OCI-M1 (cell line): ENCODE measurements at places on chromosomes 7 and 10.
A peak's percentile ranks its signal among the peaks of the same experiment; 100 is the strongest.

DNA sequence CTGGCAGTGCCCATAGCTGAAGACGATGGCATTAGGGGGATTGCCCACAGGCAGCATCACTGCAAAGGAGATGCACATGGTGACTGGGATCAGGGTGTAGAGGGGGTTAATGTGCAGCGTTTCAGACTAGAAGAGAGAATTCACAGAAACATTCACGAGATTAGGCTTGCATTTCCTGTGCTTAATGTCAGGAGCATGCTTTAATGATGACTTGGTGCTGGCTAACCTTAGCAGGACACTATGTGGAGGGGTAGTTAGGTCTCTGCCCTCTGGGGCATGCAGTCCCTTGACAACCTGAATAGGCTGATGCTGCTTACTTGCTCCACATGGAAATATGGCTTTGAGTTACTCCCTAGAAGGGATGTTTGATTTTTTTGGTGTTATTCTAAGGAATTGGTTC lies 21.8 kb downstream of the STMP1 start:
- DNase-seq, result no peak

- peak; percentile 90 for DNase-seq
Measured at GRCh38 chr7:92295391-92295790, 49.6 kb downstream of the ANKIB1 start.

DNA sequence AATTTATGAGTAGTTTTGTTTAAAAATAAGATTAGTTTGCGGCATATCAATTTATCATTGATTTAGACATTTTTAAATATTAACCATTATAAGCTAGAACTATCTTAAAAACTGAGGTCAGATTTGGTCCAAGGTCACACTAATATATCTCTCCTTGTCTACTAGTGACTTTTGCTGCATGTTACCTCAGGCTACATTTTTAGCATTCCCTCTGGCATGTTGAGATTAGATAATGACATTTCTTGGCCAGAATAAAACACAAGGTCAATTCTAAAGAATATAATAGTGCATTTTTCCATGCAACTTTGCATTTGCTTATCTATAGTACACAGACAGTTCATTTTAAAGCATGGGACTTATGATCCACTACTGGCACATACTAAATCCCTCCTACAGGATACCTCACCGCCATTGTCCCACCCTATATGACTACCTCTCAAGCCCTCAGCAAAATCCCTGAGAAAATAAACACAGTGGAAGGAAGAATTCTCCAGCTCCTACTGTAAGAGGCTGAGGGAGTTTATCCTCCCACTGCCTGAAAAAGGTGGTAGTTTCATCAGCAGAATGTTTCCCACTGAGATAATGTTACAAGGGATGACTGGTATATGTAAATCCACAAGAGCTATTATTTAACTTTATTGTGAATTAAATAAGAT lies 816.4 kb downstream of the GRM8 start:
- no peak for DNase-seq

GRCh38 chr7:131381069-131381838 lies 53.6 kb downstream of the MKLN1 start:
- DNase-seq, result no peak

DNA sequence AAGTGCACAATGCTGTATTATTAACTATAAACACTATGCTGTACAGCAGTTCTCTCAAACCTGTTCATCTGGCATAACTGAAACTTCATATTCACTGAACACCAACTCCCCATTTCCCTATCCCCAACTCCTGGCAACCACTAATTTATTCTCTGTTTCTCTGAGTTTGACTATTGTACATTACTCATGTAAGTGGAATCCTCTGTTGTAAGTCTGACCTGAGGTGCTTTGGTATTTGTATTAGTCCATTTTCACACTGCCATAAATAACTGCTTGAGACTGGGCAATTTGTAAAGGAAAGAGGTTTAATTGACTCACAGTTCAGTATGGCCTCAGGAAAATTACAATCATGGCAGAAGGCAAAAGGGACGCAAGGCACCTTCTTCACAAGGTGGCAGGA lies 266.3 kb downstream of the PPP1R3A start:
- no peak for DNase-seq
